ENCODE measurements at places on chromosomes 1 and 21. TPM values are rescaled to one million over a fixed set of nuclear protein-coding genes. Genes with fewer than 3 reads are reported as not detected.

DNA sequence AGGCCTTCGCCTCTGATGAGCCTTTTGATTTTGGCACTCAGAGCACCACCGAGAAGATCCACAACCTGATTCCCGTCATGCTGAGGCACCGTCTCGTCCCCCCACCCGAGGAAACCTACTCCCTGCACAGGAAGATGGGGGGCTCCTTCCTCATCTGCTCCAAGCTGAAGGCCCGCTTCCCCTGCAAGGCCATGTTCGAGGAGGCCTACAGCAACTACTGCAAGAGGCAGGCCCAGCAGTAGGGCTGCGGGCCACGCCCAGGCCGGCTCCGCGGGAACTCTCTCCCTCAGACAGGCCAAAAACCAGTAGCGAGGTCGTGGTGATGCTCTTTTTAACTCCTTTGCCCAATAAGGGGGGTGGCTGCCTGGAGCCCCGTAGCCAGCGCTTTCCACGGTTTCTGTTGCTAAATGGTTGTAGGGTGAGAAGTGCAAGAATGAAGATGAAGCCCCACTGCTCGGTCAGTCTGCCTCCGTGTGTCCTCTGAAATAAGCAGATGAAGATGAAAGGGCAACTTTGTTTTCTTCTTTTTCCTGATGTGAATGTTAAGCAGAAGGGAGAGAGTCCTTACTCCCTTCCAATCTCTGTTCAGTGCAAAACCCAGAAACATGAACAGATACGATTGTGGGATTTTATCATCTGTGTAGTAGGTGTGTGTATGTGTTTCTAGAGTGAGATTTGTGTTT is 46.5 kb downstream of the COQ8A start:
- DNase-seq = no peak

DNA sequence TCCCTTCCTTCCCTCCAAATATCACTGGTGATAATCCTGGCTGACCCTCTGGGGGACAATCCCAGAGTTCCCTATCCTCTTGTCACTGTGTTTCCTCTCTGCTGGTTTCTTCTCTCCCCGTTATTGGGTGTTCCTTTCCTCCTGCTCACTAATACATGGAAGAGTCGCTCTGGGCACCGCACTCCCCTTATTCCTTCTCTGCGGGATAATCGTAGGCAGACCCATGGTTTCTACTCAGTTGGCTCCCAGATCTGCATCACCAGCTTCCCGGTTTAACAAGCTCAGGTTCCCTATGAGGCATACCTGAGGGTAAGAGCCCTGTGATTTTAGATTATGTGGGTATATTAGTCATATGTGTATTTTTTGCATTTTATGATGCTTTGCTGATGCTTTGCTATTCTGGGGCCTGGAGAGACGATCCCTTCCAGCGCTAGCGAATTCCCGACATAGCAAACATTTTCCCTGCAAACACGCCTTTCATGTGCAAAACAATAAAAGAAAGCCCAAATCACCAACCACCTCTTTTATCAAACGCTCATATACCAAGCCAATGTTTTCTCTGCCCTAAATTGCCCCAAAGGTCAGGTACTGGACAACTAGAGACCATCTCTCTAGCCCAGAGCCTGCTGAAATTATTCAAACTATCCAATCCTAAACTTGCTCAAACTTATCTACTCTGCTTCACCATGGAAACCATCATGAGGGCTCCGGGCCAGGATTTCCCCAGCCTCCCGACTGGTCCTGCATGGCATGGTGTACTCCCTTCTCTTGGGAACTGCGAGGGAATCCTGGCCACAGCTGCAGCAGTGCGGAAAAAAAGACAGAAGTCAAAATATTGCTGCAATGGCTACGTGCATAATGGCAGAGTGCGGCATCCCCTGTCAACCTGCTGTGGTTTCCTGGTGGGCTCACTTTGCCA is 84.2 kb downstream of the PCP4 start:
- DNase-seq = no peak

DNA sequence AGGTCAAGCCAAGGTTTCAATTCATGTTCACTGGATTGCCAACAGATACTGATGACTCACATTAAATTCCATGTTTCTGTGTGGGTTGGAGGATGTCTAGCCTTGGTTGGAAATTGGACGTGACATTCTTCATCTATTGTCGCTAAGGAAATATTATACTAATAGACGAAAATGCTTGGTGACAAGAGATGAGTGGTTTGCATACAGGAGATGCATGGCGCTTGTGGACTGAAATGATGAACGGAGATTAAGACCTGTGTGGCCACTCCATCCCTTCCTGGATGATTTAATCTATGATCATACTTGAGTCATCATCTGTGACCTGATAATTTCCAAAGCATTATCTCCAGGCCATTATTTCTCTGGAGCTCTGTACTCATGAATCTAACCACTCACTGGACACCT is 97.0 kb upstream of the CD34 start:
- DNase-seq = peak; percentile 40

DNA sequence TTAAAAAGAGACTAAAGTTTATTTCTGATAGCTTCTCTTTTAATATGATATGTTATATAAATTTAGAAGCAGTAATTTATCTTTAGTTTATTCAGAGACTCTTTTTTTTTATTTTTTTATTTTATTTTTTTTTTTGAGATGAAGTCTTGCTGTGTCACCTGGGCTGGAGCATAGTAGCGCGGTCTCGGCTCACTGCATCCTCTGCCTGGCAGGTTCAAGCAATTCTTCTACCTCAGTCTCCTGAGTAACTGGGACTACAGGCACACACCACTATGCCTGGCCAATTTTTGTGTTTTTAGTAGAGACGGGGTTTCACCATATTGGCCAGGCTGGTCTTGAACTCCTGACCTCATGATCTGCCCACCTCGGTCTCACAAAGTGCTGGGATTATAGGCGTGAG is 89.6 kb downstream of the DISP1 start:
- no peak for DNase-seq

DNA sequence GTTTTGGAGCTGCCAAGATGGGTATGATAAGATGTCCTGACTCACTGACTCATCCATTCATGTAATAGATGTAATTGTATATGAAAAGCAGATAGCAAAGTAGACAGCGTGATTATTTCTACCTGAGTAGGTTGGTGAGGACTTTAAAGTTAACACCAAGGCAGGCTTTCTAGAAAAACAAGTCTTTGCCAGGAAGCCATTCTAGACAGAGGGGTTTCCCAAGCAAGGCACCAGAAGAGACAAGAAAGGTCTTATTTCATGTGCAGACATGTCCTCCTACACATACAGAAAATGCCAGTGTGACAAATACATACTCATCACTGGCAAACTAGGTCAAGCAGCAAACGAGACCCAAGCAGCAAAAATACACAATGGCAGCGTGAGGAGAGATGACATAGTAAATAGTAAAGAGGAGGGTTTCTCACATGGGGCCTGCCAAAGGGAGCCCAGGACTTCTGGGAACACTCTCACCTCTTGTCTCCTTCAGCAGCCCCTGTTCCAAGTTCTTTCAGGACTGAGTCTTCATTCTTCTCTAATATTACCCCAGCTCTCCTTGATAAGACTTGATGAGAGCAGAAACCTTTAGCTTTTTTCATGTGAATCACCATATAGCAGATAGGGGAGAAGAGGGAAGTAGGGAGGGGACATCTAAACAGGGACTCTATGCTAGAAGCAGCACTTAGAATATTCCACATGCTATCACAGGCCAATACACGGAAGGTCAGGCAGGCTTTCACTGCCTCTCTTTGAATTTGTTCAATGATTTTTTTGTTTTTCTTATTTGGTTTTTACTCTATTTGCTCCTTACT is 114.6 kb upstream of the ATP1B1 start:
- DNase-seq = no peak

Gene WNT2B
- 0.12 TPM for total RNA-seq

GRCh38 chr1:150061632-150062101 is 5.9 kb upstream of the VPS45 start:
- DNase-seq = peak; percentile 59

Gene IL22RA1
- not detected for total RNA-seq

DNA sequence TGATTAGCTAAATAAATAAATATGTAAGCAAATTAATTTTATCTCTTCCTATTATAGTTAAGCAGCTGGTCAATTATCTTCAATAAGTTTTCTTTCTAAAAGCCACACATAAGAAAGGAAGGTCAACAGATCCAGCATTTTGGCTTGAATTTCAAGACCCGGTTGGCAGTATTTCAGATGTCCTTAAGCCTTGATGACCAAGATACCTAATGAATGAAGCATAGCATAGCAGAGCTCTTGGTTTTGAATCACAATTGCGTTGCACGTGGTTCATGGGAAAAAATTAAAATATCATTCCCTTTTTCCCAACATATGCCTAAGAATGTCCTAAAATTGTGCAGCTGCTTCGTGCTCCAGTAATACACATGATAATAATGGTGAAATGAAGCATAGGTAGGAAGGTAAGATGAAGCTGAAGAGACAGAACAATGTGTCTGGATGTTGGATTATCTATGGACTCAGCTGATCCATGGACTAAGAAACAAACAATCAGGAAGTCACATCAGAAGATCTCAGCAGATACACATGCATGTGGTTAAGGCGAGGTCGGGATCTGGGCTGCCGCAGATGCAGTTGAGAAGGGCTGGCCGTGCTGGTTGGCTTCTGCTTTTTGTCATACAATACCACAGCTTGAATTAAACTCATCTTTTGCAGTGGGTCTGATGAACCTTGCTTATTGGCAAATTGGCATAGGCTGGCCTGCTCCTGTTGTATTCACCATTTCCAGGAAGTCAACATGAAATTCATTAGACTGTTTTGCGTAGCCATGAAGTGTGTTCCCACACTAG is 284.9 kb upstream of the RUNX1 start:
- DNase-seq = no peak

- DNase-seq = peak; percentile 67
These were observed 115.6 kb upstream of the SLC45A1 start for GRCh38 chr1:8202182-8202905.

GRCh38 chr1:7224644-7225043 is 439.4 kb downstream of the CAMTA1 start:
- DNase-seq = no peak

- peak; percentile 86 for DNase-seq
These were observed 56.1 kb upstream of the SH3GLB1 start for GRCh38 chr1:86648255-86648654.

GRCh38 chr21:36337099-36337509 is 17.1 kb downstream of the MORC3 start:
- DNase-seq = peak; percentile 63

Gene ENTREP3
- 1.6 TPM for total RNA-seq

DNA sequence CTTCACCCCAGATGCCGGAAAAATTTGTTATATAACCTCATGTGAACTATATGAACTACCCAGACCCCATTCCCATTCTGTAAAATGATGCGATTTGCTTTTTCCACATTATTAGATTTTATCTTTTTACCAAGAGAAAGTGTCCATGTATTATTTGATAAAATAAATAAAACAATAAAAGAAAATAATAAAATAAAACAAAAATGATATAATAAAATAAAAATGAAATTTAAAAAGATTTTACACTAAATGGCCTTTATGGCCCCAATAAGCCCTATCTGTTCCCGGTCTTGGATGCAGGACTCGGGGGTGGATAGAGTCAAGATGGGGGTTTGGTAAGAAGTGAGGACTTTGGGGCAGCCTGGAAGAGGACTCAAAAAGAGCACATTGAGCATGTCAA is 357.2 kb downstream of the MATN1 start:
- no peak for DNase-seq

Gene LCE2A
- not detected for total RNA-seq

DNA sequence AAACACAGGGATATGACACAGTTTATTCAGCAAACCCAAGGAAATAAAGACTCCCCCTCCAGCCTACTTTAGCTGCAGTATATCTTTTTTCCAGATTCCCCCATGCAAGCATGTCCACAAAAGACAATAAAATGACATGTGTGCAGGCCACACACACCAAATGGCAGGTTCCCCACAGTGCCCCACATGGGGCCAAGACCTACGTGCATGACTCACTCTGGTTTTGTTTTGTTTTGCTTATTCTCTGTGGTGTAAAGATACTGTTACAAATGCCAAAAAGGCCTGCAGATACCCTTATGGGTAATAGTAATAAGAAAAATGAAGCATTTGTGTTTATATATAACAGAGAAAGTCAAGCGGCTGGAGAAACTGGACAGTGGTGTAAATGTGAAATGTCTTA is 71.6 kb downstream of the RD3 start:
- peak; percentile 74 for DNase-seq

GRCh38 chr1:68339505-68339904 is 107.2 kb upstream of the WLS start:
- DNase-seq = no peak

DNA sequence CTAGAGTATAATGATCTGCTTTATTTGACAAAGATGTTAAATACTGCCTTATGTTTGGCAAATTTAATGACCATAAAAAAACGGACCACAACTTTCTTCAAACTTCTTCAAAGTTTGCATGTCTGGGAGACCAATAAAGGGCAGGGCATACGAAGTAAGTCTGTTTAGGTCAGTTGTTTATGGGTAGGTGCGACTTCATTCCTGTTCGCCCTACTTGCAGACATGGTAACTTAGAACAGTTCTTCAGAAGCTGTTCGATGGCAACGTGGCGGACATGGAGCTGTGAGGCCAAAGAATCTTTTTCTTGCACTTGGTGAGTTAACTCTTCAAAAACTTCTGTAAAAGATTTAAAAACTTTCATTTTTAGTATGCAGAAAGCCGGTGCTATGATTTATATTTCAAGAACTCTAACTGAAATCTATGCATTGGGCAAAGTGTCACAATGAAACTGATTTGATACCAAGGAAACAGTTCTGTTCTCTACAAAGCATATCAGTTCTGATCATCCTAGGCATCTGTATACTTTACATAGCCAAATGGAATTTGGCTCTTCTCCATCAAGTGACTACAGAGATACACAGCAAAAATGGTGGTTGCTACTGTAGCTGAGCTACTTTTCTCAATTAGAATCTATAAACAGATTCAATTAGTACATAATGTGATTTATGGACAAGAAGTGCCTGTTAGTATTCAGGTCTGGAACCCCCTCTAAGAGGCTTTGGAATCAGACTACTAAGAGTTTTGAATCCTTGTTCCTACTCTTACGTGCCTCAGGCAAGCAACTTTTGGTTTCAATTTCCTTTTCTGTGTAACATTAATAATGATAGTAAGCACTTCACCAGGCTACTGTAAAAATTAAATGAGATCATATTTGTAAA is 25.7 kb downstream of the C21orf91 start:
- DNase-seq = peak; percentile 5

DNA sequence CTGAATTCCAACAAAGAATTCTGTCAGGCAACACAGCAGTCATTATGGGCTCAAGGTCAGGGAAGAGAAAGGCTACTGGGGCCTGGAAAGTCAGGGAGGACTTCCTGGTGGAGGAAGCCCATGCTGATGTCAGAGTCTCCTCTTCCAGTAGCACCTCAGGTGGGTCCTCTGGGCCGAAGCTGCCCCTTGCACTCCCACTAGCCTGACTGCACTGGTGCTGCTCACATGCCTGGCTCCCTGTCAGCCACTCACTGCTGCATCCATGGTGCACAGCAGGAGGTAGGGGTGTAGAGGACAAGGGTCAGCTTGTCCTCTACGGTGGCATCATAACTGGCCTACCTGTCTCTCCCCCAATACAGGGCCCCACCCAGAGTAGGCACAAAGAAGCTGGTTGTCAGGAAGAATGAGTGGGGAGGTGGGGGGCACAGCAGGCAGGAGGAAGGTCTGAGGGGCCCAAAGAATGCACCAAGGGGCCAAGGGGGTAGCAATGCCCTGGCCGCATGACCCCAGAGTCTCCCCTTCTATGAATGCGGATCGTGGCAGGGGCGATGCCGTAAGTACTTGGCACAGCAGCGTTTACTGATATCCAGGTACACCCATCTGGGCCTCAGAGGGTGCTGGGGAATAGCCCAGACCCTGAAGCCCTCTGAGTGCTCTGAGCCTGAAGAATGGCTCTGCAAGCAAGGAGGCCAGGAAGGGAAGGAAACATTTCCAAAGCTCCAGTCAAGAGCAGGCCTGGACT is 80.3 kb downstream of the GLIS1 start:
- no peak for DNase-seq

All from Daoy (cell line).